Activated naive CD4-positive, alpha-beta T cell treated with anti-CD3 and anti-CD28 coated beads for 36 hours (primary cell): ENCODE measurements at places on chromosomes 5 and 9.

GRCh38 chr5:76319673-76320072 lies 83.4 kb upstream of the IQGAP2 start:
- DNase-seq = no peak

DNA sequence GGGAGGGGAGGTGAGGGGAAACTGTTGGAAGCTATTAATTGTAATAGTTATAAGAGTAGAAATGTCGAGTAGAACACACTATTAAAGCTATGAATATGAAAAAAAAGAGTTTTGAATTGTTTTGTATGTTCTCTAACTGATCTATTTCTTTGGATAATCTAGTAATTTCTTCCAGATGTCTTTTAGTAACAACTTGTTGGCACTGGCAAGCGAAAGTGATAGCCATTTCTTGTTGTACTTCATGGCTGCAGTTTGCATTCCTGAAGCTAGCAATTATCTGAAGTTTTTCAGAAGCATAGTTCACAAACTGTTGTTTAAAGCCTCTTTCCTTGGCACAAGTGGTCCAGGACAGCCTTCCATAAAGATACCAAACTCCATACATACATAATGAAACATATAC lies 49.4 kb upstream of the SPATA31C2 start:
- no peak for DNase-seq

GRCh38 chr5:153153086-153153485 lies 337.4 kb upstream of the GRIA1 start:
- DNase-seq = no peak

- DNase-seq = peak; percentile 7
Observed at GRCh38 chr5:81425569-81425968, 31.6 kb upstream of the ACOT12 start.

- no peak for DNase-seq
Observed at GRCh38 chr5:126514131-126514557, 80.9 kb downstream of the ALDH7A1 start.

- DNase-seq = no peak
Observed at GRCh38 chr5:136594416-136594815, 229.1 kb upstream of the TRPC7 start.
